ELF-1 (cell line): ENCODE measurements at places on chromosomes 1 and 21.

DNA sequence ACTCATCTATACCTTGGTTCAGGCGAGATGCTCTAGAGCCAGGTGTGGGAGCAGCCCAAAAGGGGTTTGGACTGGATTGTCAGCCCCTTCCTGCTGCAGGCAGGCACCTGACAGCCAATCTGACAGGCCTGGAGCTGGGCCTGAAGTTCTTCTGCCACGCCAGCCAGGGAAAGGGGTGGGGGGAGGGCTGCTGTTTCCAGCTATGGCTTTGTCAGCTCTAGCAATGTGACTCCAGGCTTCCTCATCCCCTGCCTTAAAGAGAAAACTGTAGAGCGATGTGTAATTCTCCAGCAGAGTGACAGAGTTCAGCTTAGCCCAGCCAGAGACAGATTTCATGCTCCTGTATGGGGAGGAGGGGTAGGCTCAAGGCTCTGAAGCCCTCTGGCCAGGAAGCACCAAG, 30.3 kb downstream of the WNT4 start:
- DNase-seq, result no peak

DNA sequence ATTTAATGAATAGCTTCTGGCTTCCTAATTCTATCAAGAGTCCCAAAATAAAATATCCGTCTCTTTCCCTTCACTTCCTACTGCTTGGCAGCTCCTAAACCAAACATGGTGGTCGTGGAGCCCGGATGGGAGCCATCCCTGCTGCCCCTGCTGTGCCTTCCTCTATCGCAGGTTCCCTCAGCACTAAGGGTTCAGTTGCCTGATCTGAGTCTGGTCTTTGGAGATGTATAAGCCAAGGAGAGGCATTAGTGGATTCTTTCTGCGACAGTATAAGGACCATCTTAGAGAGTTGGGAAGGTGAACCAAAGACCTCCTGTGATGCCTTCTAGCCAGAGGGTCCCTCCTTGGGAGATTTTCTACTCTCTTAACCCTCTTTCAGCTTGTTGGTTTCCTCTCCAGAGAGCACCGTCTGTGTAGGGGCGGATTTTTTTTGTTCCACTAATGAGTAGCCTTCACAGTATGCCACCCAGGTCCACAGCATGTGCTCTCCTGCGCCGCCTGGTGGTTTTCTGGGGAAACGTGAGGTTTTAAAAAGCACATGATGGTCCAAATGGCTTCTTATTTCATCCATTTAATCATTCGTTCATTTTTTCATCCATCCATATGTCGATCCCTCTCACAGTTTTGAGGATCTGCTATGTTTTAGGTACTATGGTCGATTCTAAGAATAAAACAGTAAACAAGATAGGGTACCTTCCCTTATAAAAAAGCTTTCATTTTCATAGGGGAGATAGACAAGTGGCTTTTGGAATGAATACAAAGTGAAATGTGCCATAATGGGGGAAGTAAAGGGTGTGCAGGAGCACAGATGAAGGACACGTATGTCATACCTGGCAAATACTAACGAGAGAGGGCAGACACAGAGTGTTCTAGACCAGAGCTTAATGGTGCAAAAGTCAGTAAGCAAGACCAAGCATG, 71.0 kb downstream of the NFASC start:
- peak; percentile 81 for DNase-seq

GRCh38 chr1:199546323-199546722, 481.2 kb upstream of the NR5A2 start:
- no peak for DNase-seq

GRCh38 chr1:157034137-157034800, 11.3 kb downstream of the ARHGEF11 start:
- peak; percentile 45 for DNase-seq

- DNase-seq, result no peak
These were observed 789.0 kb downstream of the PLA2G4A start for GRCh38 chr1:187617776-187618175.

DNA sequence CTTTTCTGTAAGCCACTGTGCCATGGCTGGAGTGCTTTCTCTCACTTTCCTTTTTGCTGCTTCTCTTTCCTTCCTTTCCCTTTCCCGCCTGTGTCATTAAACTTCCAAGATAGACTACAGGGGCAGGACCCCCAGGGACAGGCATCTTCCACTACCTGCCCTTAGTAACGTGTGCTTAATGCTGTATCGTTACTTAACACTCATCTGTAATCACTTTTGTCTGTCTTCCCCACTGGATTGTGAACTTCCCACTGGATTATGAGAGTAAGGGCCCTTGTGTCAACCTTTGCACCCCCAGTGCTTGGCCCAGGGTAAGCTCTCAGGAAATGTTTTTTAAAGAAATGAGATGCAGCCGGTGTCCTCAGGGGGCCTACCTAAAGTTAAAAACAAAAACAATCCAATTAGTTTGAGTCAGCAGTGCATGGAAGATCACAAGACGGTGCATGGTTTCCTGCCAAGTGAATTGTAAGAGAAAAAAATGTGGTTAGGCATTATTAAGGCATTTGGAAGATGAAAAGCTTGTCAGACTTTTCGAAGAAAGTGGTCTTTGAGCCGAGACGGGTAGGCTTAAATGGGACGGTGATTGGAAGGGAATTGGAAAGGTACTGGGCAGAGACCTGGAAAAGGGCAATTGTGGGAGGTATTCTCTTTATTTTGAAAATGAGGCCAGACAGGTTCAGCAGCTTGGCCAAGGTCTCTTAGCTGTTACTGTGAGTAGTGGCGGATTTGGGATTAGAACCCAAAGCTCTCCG, 958 bp downstream of the LYPLAL1 start:
- DNase-seq, result peak; percentile 71

- peak; percentile 45 for DNase-seq
These were observed 50.2 kb downstream of the KCNN3 start for GRCh38 chr1:154819628-154820590.

DNA sequence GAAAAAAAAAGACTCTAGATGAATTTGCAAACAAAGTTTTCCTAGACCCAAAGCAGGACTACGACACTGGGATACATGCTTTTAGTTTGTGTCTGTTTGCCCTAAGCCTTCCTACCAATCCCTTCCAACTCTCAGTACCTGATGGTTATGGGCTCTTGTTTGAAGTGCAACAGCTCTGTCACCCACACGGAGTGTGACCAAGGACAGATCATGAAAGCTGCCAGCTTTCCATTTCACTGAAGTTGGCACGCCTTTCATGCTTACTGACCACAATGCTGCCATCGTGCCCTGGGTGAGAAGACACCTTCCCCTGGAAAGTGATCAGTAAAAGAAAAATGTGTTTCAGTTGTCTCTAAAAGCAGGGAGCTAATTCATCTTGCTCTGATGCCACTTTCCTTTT, 312.5 kb upstream of the PTBP2 start:
- no peak for DNase-seq

DNA sequence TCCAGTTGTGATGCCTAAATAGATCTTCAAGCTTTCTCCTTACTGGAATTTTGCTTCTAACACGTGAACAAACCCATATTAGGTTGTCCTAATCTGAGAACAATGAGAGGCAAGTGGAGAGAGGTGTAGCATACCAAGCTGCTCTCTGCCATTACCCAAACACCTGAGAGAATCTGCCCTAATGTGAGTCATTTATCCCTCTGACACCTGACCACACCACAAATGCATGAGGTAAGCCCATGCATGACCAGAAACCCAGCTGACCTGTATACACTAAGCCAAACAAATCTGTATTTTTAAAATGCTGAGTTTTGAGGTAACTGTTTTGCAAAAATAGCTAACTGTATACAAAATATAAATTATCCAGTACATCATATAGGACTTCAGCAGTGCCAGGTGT, 1458.1 kb upstream of the B3GALT2 start:
- no peak for DNase-seq

- no peak for DNase-seq
These were observed 206.3 kb upstream of the NR5A2 start for GRCh38 chr1:199821029-199821779.

DNA sequence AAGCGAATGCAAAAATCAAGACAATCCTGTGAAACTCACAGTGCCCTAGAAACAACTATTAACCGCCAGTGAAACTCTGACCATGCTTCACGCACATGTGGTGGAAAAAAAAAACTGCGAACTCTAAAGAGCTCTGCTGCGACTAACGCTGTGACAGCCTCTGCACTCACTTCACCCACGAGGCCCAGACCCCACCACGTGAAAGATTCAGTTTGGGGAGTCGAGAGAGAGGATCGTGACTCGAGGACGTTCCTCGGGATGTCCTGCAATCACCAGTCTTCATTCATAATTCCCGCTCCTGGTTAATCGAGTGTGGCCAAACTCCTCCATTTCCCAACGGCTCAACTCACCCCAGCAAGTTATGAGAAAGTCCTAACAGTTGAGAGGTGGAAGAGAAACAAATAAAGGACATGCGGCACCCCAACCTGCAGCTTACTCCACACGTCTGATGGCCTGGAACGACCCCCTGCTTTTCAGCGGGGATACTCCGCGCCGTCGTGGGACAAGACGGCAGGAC, 1.1 kb downstream of the SERBP1 start:
- DNase-seq, result peak; percentile 19

DNA sequence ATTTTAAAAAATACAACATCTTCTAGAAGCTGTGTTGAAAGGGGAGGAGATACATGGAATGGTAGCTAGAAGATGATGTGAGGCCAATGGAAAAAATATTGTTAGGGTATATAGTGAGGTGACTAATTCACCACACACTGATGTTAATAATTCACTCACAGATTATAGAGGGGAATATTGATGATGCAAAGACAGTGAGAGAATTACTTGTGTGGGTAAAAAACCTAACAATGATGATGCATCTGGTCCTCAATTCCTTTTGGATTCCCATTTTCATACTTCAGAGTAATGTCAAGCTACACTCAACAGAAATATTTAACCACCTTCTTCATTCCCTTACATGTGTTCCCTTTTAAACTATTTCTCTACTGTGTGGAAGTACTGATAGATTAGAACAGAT, 169.5 kb upstream of the DPYD start:
- no peak for DNase-seq

DNA sequence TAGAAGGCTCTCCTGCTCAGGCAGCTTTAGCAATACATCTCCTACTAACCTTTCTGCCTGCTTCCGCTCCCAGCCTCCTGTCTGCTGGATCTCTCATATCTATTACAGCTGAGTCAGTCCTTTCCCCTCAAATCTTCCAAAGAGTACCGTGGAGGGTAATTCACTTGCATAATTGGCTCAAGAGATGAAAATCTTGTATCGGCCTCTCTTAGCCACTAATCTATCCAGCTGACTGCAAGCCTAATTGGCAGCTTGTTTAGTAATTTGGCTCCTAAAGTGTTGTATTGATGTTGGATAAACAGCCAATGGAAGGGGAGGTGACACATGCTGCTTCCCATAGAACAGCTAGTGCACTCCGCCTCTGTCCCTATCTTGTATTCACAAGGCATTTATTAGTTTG, 195.7 kb downstream of the GPATCH2 start:
- DNase-seq, result no peak

- no peak for DNase-seq
These were observed 61.9 kb downstream of the DNTTIP2 start for GRCh38 chr1:93816970-93817678.

DNA sequence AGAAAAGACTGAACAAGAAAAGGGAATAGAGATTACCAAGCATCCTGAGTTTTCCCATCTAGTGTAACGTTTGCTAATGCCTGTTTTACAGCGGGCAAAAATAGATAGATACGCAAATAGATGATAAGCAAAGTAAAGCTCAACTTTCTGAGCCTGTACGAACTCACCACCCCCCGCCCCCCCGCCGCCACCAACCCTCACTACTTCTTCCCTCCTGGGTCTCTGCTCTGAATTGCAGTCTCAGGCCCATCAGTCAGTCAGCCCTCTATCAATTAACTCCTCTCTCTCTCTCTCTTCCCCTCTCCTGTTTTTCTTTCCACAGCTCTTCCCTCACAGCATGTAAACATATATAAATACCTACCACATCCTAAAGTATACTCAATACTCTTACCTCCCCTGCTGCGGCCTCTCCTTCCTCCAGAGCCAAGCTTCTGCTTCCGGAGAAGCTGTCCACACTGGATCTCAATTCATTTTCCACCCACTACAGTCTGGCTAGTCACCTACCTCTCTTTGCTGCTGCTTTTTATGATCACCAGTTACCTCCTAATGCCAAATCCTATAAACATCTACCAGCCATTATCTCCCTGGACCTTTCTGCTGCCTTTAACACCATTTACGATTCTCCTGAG, 64.6 kb downstream of the CAPN2 start:
- no peak for DNase-seq

DNA sequence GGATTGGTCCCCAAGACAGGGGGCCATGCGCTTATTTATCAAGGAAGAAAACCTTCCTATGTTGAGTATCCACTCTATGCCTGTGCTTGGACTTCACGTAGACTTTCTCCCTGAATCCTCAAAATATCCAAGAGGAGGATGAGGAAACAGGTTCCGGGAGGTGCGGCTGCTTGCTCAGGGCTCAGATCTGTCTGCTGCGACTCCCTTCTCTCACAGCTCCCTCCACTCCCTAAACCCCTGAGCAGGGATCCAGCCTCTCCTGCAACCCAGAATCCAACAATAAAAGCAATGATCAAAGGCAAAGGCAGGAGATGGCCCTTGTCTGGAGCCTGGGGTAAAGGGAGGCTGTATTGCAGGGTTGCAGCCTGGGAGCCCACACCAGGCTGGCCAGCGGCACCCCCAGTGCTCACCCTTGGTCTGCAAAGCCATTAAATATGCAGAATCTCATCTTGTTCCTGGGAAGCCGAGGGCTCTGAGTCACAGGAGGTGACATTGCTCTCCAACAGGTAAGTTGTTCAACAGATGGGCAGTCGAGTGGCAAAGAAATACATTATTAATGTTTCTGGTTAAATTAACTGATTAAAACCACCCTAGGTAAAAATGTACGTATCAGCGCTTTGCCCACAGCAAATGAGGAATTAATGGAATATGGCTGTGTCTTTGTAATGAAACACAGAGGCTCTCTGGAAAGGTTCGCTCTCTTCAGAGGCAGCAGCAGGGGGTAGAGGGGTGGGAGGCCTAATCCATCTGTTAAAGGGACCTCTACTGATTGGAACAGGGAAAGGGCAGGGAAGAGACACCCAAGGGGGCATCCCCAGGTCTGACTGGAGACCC, 111.5 kb downstream of the GRIK3 start:
- no peak for DNase-seq

GRCh38 chr1:228210712-228211530, 3.1 kb downstream of the OBSCN start:
- no peak for DNase-seq

DNA sequence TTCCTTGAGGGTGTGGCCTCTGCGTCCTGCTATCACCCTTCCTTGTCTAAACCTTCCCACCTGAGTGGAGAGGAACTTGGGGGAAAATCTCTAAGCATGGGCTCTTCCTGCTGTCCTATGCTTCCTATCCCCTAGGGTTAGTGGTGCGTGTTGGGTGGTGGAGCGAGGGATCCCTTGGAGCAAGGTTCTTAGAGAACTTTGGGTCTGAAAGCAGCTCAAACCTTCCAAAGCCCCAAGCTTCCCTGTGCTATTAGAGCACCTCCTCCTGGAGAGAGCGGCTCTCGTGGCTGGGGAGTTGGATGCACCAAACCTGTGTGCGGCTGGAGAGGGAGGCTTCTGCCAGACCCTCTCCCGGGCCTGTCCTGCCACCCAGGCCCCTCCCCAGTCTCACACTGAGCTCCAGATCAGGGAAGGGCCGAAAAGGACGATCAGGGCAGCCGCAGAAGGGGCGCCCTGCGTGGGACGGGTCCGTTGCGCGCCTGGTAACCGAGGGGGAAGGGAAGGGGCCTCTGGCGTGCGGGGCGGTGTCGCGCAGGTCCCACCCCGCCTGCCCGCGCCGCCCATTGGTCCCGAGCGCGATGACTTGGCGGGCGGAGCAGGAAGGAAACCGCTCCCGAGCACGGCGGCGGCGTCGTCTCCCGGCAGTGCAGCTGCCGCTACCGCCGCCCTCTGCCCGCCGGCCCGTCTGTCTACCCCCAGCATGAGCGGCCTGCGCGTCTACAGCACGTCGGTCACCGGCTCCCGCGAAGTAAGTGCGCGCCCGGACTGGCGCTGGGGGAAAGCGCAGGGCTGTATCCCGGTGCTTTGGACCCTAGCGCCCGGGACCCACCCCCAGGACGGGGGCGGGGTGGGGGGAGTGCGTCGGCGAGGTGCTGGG, at the start of gene SH3BGRL3:
SH3BGRL3 (plus strand) TSS at position 631 of the 877 bp plus-strand sequence; CDS start at position 701, 70 bp downstream.
- peak; percentile 87 for DNase-seq
